ENCODE measurements at places on chromosomes 7 and 10.

DNA sequence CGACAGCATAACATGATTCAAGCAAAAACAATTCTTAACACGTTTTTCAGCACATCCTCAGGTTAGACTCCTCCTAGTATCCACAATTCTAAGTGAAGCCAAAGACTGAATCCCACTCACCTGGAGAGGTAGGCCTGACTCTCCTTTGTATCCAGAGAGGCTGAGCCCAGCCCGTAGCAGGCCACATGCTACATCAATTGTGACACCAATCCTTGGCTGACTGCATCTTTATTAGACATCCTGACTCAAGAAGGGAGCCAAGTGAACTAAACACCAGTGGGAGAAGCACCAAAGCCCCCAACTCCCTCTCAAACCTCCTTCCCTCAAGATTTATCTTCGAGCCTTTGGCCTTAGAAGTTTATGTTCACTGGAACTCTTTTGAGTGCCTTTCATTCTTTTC, 125.5 kb upstream of the PDLIM1 start:
- no peak for DNase-seq

GRCh38 chr10:69335613-69336012, 57.3 kb downstream of the HK1 start:
- no peak for DNase-seq

GRCh38 chr7:47266799-47267198, 315.1 kb downstream of the TNS3 start:
- no peak for DNase-seq

- DNase-seq: no peak
Observed at GRCh38 chr7:143497008-143497795, 19.5 kb downstream of the TAS2R41 start.

GRCh38 chr7:25624833-25625232, 396.5 kb upstream of the NPVF start:
- no peak for DNase-seq

DNA sequence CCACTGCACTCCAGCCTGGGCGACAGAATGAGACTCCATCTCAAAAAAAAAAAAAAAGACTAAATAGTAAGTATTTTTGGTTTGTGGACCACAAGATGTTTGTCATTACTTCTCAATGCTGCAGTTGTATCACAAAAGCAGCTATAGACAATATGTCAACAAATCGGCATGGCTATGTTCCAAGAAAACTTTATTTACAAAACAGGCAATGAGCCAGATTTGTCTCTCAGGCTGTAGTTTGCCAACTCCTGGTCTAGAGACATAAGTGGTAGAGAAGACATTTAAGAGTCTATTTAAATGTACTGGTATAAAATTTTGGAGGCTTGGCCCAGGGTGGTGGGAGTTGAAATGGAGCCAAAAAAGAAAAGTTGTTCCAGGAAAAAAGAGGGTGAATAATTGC, 185.8 kb downstream of the SORCS1 start:
- no peak for DNase-seq
